Stimulated activated CD8-positive, alpha-beta memory T cell treated with anti-CD3 and anti-CD28 coated beads, Interleukin-4, amount 100 ng/mL, for 4 hours (primary cell): ENCODE measurements at places on chromosomes 1 and 21.

DNA sequence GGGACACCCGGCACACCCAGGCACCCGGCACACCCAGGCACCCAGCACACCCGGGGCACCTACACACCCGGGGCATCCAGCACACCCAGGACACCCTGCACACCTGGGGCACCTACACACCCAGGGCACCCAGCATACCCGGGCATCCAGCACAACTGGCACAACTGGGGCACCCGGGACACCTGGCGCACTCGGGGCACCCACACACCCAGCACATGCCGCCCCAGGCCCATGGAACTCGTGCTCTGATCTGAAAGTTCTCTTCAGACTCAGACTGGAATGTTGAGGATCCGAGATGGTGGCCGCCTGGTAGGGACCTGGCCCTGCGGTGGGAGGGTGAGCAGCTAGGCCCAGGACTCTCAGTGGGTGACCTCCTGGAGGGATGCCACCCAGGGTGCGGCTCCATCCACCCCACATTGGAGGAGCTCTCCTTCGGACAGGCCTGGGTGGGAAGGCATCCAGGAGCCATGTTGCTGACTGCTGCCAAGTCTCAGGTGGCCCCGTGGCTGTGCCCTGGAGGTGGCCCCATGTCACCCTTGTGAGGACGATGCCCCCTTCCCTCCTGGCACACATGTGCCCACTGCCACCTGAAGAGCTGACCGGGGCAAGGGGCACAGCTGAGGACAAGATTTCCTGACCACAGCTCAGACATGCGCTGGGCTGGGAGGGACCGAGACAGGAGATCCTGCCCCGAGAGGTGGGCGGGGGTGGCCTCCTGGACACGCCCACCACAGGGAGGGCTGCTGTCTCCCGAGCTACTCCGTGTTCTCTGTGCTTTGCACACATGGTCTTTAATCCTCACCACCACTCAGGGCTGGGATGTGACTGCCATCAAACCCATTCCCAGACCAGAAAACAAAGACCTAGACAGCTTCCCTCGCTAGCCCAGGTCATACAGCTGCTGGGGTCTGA, 37.0 kb downstream of the UBE2G2 start:
- no peak for DNase-seq

DNA sequence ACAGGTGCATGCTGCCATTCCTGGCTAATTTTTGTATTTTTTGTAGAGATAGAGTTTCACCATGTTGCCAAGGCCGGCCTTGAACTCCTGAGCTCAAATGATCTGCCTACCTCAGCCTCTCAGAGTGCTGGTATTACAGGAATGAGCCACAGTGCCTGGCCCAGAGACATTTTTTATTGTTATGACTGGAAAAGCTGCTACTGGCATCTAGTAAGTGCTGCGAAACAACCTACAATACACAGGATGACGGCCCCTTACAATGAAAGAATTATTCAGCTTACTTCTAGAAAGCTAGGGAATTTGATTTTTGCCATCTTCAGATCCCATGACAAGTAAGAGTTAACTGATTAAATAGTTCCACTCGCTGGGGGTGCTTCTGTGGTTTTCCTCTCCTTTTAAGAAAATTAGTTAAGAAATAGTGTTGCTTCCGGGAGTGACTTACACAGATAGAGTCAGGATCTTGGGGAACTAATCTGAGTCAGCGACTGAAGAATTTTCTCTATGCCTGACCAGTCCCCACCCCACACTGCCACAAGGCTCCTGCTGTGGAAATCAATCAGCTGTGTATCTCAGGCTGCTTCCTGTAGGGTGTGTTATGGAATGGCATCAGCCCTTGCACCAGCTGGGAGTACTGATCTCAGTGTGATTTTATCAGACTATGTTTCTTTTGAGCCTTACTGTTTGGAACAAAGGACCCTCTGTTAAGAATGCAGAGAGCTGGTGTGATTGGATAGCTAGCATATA, 93.0 kb upstream of the BMP8A start:
- DNase-seq = no peak

GRCh38 chr1:198950036-198950435, 311.2 kb downstream of the PTPRC start:
- DNase-seq = no peak

- no peak for DNase-seq
Observed at GRCh38 chr1:153032677-153033308, 1.8 kb downstream of the SPRR1B start.

DNA sequence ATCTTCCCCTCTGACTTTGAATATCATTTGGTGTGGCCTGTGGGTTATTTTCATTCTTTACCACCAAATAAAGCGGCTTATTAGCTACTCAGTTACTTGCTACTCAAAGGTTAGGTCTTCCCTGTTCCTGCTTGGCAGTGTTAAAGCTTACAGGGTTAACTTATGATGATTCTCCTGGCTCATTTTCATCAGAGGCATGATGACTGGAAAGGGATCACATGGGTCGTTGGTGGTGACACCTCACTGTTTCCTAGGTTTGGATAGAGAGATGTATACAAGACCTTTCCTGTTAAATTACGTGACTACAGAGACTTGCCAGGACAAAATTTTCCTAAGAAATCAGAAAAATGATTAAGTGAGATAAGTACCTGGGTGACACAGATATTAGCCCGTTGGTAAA, 27.4 kb downstream of the MRPS6 start:
- no peak for DNase-seq

GRCh38 chr1:185929776-185930175, 195.6 kb downstream of the HMCN1 start:
- no peak for DNase-seq

- no peak for DNase-seq
Observed at GRCh38 chr1:27364696-27365371, 1.9 kb downstream of the MAP3K6 start.

GRCh38 chr1:8022395-8023286, 3.5 kb downstream of the ERRFI1 start:
- DNase-seq = no peak

DNA sequence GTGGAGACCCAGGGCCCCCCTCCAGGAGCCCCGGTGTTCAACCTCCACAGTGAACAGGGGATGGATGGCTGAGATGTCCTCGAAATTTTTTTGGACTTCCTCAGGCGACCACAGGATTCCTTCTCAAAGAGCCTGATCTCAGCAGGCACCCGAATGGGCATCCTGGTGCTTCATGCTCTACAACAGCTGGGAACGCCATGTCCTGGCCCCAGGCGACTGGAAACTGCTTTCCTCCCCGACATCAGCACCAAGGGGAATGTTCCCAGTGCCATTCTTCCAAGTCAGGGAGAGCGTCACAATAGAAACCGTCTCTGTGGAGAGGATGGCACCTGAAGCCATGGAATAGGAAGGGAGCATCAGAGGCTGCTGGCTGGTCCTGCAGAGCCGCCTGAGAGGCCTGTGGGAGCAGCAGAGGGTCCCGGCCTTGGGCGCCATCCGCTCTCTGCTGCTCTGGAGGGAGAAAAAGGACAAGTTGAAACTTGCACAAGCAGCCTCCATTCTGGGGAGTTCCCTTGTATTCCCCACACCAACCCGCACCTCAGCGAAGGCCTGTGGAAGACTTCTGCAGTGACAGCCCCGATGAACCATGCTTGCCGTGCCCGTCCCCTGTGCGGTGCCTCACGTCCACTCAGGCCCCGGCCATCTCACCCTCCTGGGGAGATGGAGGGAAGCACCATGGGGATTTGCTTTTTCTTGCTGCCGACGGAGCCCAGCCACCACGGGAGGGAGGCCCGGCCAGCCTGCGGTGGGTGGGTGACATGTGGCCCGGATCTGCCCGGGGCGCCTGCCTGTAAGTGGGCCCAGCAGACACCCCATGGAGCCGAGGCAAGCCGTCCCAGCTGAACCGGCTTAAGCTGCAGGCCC, 2.3 kb upstream of the ADARB1 start:
- no peak for DNase-seq

- DNase-seq = no peak
Observed at GRCh38 chr1:243268751-243269460, 13.1 kb downstream of the SDCCAG8 start.

GRCh38 chr1:55957276-55957675, 622.1 kb downstream of the PLPP3 start:
- DNase-seq = no peak

GRCh38 chr1:230208619-230209261, 141.7 kb downstream of the GALNT2 start:
- peak; percentile 46 for DNase-seq

GRCh38 chr1:93680420-93681100, 1.1 kb downstream of the BCAR3 start:
- DNase-seq = no peak

DNA sequence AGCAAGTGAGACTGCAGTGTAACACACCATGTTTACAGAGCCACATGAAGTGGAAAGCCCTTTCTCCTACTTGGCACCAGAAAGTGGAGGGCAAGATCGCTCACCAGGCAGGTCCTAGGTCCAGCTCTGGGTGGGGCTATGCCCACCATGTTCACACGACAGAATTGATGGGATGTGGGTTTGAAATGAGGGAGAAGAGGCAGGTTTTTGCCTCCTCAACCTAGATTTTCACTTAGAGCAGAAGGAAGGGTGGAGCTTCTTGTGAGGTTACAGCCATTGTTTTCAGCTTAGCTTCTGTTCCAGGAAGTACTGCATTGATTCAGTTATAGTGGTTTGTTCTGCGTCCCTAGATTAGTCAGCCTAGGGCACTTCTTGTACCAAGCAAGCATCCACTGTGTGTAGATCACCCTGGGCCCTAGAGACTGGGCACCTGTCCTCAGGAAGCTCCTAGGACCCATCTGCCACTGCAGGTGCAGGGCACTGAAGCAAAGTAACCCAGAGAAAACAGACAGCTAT, 2.3 kb downstream of the CD53 start:
- no peak for DNase-seq

DNA sequence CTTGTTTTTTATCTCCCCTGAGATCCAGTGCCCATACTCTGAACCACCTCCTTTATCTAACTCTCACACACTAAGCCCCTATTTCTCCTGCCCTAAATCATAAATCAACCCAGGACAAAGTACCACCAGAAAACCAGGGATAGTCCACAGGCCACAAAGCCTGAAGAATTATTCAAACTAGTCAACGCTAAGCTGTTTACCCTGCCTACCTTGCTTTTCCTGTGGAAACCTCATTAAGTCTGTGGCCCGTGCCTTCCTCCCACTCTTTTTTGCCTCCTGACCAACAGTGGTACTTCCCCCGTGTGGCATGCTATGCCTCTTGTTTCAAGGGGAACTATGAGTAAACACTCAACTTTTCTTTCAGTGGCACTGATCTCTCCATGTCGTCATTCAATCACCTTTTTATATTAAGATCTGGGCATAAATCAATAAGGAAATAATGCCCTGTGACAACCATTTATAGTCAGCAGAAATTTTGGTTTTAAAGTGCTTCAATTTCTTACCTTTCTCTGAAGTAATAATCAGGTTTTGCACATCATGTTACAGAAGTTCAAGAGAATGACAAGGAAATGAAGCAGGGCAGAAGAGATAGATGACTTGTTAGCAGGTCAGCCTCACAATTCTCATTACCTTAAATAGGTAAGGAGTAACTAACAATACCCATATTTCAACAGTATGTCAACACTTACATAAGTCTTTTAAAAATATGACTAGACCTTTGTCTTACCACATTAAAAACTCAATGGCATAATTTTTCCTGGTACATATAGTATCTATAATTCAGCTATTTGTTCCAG, 32.1 kb downstream of the EYA3 start:
- peak; percentile 33 for DNase-seq

DNA sequence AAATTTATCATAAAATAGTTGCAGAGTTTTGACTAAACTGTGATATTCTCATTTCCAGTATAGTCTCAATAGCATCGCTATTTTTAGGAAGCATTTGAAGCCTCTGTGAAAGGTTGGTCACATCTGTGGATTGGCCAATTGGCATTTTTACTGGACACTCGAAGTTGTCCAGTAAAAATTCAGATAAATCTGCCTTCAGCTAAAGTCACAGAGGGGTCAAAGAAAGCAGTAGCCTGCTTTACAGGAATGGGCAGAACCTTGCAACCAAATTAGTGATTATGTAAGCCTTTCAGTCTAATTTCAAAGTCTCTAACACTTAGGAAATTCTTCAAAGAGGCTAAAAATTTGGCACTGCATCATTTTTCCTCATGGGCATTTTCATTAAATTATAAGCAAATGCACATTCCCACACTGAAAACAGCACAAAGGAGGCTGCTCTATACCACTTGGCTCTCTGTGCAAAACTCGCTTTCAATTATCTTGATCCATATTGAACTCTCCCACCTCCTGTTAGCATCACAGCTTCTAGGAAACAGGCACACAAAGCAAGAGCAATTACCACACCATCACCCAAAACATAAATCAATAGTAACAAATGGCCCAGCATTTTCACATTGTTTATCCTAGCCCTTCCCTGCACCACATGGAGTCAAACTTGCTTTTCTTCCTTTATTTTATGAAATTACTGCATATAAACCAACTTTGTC, 318.5 kb upstream of the DUSP10 start:
- no peak for DNase-seq

GRCh38 chr21:34365809-34366208, 2.0 kb downstream of the KCNE2 start:
- no peak for DNase-seq

GRCh38 chr1:30184393-30185141, 538.8 kb downstream of the MATN1 start:
- no peak for DNase-seq

DNA sequence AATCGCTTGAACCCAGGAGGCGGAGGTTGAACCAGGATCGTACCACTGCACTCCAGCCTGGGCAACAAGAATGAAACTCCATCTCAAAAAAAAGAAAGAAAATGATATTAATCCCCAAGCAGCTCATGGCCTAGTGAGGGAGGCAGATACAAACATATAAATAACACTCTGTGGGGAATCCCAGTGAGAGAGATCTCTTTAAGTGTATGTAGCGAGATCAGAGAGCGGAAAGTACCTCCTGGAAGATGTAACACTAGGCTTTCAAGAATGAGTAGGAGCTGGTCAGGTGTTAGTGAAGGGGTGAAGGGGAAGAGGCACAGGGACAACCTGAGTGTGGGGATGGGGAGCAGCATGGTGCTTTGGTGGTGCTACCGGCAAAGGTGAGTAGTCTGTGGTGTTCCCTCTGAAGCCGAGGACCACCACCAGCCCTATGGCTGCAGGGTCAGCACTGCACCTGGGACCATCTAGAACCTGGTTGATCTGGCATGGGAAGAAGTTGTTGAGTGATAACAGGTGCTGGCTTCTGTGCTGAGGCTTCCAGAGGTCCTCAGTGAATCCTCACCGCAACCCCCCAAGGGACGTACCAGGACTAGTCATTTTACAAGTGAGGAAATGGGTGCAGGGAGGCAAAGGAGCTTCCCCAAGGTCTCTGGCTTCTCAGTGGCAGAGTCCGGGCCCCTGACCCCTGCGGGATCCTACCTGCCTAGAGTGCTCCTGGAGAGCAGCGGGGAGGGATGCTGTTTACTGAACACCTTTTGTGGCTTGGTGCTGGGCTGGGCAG, 367.6 kb upstream of the VAMP3 start:
- no peak for DNase-seq
